ENCODE measurements at places on chromosomes 7 and 10.

DNA sequence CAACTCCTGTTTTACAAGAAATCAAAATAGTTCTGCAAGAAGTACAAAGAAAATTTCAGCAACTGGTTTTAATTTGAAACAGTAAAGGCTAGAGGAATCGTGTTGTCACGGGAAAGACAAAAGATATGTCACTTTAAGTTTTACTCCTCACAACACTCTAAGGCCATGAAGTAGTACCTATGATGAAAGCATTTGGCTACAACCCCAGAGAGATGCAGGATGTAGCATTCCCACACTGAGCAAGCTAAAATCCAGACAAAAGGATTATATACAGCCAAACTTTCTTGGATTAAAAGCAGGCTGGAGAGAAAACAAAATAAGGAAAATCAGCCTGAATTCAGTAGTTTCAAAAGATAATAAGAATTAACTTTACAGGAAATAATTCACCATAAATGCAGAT, 245.5 kb upstream of the STEAP1 start:
- DNase-seq = no peak

- DNase-seq = no peak
Measured at GRCh38 chr7:24617957-24618616, 44.8 kb downstream of the PALS2 start.

GRCh38 chr10:77074104-77074624, 563.4 kb downstream of the KCNMA1 start:
- no peak for DNase-seq

DNA sequence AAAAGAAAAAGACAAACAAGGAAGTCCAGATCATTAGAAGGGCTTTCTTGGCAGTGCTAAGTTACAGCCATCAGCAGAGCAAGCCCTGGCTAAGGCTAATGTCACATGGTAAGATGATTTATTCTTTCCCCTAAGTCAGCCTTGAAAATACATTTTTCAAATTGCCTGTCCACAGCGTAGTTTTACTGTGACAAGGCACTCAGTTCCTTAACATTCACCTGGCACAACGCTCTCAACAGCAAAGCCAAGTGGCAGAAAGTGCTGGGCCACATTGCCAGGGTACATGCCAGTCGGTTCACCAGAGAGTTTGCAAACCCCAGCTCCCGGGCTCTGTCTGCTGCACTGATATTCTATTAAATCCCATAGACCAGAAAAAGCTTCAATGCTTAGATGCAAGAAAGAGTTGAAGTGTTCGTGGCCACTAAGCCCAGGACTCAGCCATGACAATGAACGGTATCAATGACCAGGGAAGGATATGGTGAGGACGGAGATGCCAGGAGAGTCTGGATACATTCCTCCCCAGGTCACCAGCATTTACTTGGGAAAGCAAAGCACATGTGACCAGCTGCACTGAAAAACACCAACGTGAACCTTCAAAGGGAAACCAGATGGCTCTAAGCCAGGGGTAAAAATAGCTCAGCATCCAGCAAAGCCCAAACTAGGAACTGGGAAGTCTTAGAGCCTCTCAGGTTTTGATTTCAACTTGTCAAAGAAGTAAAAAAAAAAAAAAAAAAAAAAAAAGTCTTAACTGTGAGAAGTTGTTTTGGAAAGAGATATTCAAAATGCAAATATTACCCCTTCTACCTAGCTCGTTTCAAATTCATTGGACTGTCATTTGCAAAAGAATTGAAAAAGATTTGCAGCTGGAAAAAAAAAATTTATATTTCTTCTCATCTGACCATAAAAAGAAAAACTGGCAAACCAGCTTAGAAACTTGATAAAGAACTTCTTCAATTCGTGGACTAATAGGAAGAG, 23.9 kb upstream of the MPP7 start:
- DNase-seq = no peak

- DNase-seq = no peak
Measured at GRCh38 chr7:27941522-27941921, 201.6 kb downstream of the TAX1BP1 start.

GRCh38 chr7:81627536-81628287, 142.1 kb downstream of the HGF start:
- DNase-seq = no peak

GRCh38 chr7:158477866-158478265, 109.8 kb downstream of the PTPRN2 start:
- DNase-seq = no peak

DNA sequence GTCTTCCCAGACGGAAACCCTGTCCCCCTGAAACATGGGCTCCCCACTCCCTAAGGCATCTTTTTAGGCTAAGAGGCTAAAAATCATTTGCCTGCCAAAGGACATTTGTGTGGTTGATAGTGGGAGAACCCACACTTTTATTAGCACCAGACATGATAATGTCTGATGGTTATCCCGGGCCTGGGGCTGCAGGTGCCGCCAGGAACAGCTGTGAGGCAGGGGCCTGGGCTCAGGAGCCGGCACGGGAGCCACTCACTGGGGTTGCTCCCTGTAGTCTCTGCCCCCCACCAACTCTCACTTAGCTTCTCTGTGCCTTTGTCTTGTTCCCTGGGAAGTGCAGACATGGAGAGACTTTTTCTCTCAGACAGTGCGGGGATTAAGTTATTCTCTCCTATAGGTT, 193.6 kb downstream of the GLRX3 start:
- no peak for DNase-seq

GRCh38 chr10:42755028-42755451, 27.6 kb upstream of the BMS1 start:
- no peak for DNase-seq

DNA sequence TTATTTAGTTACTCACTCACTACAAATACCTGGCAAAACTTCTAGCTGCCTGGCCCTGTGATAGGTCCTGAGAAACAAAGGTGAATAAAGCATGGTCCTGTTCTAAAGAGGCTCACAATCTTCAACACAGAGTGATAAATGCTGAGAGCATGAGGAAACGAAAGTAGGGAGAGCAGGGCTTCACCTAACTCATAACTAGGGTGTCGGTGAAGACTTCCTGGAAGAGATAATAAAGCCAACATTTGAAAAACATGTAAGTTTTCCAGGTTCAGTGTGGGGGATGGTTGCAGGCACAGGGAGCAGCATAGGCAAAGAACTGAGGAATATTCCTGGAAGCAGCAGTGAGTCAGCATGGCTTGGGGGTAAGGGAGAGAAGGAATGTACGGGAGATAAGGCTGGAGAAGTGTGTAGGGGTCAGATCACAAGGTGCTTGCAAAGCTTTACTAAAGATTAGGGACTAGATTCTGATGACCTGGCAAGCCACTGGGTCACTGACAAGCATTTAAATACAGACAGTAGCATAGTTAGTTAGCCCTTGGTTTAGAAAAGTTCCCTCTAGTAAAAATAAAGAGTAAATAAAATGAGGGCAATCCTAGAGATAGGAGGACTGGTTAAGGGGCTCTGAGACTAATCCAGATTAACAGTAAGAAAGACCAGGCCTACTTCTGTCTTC, 5.1 kb downstream of the KEL start:
- DNase-seq = no peak

GRCh38 chr7:122791959-122792545, 89.3 kb upstream of the RNF148 start:
- no peak for DNase-seq

DNA sequence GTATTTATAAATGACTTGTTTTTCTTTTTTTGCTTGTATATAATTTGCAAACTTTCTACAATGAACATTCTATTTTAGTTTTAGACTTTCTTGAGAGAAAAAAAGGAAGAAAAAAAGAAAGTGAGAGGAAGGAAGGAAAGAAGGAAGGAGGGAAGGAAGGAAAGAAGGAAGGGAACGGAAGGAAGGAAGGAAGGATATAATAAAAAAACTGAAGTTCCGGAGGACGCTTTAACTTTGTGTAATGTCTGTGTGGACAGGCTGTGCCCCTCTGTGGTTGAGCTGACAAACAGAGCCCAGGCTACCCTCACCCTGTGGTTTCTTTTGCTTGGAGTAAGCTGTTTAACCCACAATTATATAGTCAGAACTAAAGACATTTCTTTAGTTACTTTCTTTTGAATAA, 108.7 kb downstream of the SEMA3D start:
- DNase-seq = no peak

GRCh38 chr10:44459671-44460070, 74.8 kb upstream of the CXCL12 start:
- no peak for DNase-seq

DNA sequence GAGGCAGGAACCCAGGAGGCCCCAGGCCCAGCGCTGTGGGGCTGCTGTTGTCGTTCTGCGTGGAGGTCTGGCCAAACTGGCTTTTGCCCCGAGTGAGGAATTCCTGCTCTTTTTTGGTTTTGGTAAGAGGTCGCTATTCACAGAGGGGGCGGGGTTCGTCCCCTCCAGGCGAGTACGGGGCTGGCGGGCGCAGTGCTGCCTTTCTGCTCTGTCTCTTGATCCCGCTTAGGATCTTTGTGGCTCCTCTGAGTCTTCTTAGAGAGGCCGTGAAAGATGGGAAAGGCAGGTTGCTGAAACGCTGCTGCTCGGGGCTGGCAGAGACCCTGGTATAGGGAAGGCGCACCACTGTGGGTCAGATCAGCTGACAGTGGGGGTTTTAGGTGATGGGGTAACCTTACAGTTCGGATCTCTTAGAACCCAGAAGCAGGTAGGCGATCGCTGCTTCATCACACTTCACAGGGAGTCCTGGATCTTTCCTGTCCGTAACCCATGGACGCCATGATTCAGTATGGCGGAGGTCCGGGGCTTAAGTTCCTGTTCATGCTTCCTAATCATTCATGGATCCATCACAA, 136.7 kb downstream of the KIF20B start:
- no peak for DNase-seq

- DNase-seq = peak; percentile 57
Measured at GRCh38 chr10:98361131-98362025, 53.6 kb downstream of the PYROXD2 start.

DNA sequence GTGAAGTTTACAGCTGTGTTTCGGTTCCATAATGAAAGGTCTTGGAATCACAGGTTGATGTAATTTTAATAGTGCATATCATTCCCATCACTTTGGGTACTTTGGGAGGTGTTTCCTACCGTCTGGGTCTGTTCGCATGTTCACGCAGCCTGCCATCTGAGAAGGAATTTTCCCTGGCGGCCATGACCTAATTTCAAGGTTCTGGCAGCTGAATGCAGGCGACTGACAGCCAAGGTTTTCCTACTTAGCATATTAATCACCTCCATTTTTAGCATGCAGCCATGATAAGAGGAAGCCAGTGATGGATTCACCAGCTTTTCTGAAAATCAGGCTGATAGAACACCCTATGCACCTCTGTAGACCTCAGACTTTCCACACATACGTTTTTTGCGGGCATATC, 319.1 kb upstream of the TMEM229A start:
- no peak for DNase-seq

- no peak for DNase-seq
Measured at GRCh38 chr7:117937753-117938483, 64.7 kb upstream of the CTTNBP2 start.

DNA sequence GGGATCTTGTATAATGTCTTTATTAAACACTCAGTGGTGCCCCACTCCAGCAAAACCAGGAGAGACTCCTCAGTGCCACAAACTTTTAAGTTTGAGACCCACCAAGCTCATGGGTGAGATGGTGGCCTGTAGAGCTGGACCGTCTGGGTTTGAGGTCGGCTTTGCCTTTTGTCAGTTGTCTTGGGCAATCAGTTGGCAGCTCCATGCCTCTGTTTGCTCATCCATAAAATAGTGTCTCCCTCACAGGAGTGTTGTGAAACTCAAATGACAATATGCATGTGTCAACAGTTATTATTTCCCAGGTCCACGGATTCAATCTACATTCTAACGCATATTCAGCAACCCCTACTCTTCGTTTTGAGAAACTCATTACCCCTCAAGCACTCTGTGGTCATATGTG, 367.8 kb upstream of the C7orf33 start:
- DNase-seq = no peak

DNA sequence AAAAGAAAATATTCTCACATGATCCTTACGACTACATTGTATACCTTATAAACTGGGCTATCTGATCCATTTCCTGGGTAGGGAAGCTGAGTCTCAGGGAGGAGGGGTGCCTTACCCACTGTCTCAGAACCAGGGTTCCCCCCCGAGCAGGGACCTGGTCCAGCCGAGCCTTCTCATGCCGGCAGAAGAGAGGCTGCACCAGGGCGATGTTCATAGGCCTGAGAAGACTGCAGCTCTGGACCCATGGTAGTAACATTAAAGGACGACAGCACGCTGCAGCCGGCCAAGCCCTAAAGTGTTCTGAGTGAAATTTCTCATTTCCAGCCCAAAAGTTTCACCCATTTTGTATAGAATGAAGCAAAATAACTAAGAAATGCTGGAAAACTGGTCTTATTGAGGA, 163.0 kb upstream of the TNS3 start:
- DNase-seq = no peak

DNA sequence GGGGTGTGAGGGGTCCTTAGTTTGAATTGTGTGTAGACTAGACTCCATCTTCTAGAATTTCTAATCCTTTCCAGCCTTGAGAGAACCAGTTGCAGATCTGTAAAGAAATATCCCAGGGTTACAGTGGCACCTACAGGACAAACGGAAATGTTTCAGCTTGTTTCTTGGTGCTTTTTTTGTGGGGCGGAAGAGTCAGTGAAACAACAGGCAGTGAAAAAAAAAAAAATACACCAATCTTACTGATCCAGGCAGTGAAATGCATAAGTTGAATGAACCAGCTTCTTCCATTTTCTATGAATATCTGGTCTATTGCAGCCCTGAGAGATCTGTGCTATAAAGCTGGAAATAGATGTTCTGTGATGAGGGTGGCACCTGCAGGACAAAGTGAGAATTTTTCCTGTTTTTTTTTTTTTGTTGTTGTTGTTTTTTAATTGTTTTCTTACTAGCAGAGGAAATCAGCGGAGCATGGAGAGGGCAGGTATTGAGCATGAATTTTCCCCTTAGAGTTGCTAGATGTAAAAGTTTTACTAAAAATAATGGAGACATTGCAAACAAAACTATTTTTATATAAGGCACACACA, 81.9 kb upstream of the DYNC1I1 start:
- no peak for DNase-seq

GRCh38 chr10:35012781-35013180, 77.4 kb downstream of the CUL2 start:
- DNase-seq = no peak

DNA sequence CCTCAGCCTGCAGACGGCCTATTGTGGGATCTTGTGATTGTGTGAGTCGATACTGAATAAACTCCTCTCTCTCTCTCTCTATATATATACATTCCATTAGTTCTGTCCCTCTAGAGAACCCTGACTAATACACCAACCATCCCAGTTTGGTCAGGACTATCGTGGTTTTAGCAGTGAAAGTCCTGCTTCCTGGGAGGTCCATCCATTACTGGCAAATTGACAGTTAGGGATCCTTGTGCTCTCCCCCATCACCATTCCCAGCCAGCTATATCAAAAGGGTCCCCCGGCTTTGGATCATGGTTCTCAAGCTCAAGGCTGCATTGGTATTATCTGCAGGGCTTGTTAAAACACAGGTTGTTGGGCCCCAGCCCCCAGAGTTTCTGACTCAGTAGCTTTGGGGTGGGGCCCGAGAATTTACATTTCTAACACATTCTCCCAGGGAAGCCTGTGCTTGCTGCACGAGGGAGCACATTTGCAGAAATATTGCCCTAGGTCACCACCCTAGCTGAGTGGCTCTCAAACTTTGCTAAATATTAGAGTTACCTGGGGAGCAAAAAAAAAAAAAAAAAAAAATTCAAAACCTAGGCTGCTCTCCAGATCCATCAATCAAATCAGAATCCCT, 899.1 kb upstream of the AUTS2 start:
- DNase-seq = no peak

- peak; percentile 71 for DNase-seq
Measured at GRCh38 chr7:50826371-50827172, 43.9 kb upstream of the GRB10 start.

- no peak for DNase-seq
Measured at GRCh38 chr7:1200045-1200444, 32.6 kb upstream of the UNCX start.

- no peak for DNase-seq
Measured at GRCh38 chr10:101140950-101141615, 10.0 kb downstream of the TLX1 start.

- DNase-seq = no peak
Measured at GRCh38 chr10:70459774-70460490, 18.5 kb upstream of the NODAL start.
